Activated naive CD8-positive, alpha-beta T cell treated with anti-CD3 and anti-CD28 coated beads, Interleukin-2, amount 50 U/mL, for 24 hours (primary cell): ENCODE measurements at places on chromosomes 16 and 17.

GRCh38 chr17:48631693-48632578 lies 5.8 kb upstream of the HOXB9 start:
- DNase-seq, result no peak

DNA sequence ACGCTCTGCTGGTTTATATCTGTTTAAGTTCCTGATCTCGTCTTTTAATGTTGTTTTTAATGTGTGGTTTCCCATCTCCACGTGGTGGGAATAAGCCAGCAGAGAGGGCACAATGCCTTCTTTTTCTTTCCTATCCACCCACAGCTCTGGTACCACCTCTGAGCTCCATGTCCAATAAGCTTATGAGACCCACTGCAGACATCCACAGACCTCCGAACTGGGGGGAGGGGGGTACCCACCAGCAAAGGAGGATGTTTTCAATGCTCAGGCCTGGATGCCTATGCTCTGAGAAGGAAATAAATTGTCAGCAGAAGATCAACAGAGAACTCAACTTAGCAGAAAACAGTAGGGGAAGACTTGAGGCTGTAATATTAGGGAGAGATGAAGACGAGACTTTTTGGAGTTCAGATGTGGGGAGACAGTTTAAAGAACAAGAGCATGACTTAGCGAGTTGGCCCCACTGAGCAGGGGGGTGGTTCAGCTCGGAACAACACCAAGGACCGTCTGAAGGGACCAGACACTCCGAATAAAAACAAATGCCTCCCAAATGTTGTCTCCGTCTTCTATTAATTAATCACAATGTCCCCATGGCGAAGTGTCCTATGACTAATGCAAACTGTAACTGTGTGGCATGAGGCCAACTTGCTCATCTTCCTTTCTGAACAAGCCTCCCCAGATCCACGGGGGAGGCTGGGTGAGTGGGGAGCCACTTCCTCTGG lies 62.7 kb downstream of the GAS7 start:
- no peak for DNase-seq

- no peak for DNase-seq
Observed at GRCh38 chr16:83928341-83929055, 24.5 kb upstream of the OSGIN1 start.

- DNase-seq, result no peak
Observed at GRCh38 chr16:75485230-75486013, 9.8 kb downstream of the CHST6 start.

DNA sequence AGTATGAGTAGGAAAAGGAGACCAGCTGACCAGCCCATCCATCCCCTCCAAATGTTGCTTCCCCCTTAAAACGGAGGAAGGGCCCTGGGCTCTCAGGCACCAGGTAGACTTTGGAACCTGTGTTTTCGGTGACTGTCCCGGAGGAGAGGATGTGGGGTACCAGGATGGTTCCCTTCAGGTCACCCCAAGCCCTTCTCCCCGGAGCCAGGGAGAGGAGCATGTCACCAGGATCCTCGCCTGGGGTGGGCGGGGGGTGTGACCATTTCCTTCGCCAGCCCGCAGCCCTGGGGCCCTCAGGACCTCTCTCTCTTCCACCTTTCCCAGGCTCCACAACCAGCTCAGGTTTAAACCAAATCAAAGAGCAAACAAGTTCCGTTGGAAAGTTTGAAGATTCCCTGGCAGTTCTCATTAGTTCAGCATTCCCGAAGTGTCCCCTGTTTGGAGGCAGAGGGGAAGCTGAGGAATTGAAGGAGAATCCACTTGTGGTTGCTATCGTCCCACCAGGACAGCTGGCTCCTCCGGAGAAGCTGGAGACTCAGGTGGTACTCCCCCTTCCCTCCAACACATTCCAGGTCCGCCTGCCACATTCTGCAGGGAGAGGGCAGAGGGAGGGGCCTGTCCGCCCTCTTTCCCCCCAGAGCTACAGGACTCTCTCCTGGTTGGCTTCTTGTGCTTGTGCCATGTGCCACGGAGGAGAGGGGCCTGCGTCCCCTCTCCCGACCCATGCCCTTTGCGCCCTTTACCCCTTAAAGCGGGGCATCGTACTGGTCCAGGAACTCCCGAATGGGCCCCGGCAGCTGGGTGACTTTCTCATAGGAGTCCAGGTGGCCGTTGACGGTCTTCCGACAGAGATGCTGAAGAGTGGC lies 2.0 kb downstream of the SOCS3 start:
- DNase-seq, result no peak
